Activated naive CD8-positive, alpha-beta T cell treated with anti-CD3 and anti-CD28 coated beads, Interleukin-2, amount 50 U/mL, for 24 hours (primary cell): ENCODE measurements at places on chromosomes 3 and 15.

- no peak for DNase-seq
These were observed 85.7 kb downstream of the OXNAD1 start for GRCh38 chr3:16350597-16351318.

- no peak for DNase-seq
These were observed 278.7 kb upstream of the SATB1 start for GRCh38 chr3:18703798-18704197.

- no peak for DNase-seq
These were observed 34.7 kb upstream of the CRTC3 start for GRCh38 chr15:90495067-90495466.

DNA sequence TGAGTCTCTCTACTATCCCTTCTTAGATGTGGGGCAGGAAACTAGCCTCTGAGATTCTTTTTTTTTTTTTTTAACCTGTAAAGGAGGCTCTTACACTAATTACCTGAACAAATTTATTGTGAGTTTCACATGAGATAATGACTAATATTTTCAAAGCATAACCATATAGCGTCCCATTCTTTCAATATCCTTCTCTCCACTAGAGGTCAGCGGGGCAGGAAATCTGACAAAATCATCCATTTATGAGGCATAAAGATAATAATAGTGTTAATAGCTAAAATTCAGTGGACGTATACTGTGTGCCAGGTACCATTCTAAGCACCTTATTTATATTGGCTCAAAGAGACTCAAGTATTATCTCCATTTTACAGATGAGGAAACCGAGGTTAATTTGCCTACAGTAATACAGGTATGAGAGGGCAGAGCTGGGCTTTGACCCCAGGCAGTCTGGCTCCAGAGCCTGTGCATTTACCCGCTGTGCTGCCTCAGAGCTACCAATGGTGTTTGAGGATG is 16.3 kb upstream of the SMAD6 start:
- DNase-seq: no peak
